NCI-H2029 (cell line): ENCODE measurements at places on chromosomes 16 and 17.

- no peak for DNase-seq
Measured at GRCh38 chr16:78902321-78902720, 698.2 kb downstream of the MAF start.

- DNase-seq, result no peak
Measured at GRCh38 chr17:17966399-17966798, 5.8 kb downstream of the TOM1L2 start.

DNA sequence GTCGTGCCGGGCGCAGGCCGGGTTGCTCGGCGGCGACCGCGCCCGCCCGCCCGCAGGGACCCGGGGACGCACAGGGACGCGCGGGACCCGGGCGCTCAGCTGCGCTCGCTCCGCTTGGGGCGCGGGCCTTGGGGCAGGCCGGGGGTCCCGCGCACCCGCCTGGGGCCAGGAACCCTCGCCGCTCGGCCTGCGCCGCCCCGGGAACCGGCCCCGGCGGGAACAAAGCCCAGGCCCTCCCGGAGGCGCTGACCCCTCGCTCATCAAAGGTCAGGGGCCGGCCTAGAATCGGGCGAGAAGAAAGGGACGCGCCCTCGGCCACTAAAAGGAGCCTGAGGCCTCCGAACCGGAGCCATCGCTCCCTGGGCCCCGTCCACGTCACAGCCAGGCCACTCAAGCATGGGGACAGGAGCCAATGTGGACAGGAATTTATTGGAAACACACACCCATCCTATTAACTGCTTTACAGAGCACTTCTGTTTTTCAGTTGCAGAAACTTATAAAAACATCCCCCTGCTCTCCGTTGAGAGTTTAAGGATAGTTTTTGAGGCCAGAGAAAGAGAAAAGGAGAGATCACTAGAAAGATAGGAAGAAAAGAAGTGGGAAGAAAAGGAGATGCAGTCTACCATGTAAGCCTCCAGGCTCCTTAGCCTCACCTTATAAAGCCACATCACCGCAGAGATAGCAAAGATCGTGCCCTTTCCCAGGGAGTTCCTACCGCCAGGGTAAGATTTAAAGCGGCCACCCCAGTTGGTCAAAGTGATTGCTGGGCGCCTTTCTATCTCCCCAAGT, 558 bp upstream of the ZFHX3 start:
- DNase-seq, result no peak

DNA sequence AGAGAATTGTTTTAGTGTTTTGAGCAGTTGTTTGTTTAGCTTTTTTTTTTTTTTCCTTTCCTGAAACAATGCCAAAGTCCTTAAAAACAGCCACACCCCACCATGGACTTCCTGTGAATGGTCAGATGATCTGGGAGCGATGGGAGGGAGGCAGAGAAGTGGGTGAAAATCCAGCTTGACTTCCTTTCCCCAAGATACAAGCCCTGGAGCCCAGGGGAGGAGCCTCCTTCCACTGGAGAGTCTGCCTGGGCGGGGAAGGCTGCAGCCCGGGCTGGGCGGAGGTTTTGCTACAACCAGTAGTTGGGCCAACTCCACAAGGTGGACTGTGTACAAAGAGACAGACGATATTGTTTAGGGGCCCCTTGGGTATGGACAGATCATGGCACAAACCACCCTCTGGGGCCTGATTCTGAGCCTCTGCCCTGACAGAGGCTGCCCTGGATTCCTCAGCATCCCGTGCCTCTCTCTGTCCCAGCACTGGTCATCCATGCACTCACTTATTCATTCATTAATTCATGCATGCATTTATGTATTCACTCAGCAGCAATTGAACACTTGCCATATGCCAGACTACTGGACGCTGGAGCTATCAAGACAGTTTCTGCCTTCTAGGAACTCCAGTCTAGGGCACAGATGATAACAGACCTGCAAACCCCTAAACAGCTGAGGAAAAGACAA, 29.8 kb downstream of the WSB1 start:
- DNase-seq, result peak; percentile 78

DNA sequence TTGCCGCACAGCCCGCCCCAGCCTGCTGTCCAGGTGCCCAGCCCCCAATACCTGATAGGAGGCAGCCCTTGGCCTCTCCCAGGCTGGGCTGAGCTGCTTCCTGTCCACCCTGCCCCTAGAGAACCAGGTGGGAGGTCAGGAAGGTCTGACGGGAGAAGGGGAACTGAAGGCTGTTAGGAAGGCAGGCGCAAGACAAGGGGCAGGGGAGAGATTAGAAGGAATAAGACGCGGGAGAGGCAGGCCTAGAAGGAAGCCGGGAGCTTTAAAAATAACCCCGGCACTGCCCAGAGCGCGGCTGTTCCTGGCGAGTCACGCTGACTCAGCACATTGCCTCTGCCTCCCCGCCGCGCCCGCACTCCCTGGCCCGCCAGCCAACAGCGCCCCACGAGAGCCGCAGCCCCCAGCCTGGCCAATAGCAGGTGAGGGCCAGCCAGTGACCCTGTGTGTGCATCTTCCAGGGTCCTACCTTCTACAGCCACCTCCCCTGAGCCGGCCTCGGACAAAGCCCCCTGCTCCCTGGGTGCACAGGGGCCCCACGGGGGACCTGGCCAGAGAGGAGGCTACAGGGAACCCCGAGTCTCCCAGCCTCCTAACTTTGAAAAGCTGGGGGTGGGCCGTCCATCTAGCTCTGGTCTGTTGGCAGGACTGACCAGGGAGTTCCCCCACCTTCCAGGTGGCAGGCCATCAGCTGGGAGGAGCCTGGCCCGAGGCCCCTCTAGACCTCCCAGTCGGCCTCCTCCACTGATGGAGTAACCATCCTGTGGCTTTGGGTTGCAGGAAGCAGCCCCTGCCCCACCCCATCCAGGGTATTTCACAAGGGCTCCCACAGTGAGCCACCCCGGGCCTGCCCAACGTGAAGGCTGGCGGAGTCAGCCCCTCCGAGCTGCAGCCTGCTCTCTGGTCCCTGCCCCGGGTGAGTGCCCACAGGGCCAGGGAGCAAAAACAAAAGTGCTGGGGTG, 4.0 kb downstream of the MAFG start:
- no peak for DNase-seq

DNA sequence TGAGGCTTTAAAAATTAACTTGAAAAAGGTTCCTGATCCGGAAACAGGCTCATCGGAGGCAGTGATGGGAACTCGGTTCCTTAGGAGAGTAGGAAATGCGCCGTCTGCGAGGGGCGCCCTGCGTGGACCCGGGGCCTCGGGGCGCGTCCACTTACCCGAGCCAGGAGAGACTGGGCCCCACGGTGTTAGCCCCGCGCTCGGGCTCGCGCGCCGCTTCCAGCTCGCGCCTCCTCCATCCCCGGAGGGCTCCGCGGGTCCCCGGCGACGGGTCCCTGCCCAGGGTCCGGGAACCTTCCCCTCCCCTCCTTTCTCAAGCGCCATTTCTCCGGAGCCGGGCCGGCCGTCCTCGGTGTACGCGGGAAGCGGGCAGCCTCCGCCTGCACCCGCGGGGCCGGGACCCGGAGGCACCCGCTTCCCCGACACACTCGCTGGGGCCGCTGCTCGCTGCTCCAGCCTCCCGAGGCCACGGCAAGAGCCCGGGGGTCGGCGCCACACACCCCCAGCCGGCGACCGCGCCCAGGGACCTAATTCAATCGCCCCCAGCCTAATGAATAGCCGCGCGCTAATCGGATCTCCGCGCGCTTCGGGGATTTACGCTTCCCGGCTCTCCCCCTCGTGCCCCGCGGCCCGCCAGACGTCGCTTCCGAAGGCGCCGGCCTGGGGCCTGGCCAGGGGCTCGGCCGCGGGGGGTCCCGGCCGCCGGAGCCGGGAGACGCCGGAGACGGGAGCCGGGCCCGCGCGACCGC, 2.2 kb upstream of the BAHCC1 start:
- no peak for DNase-seq

GRCh38 chr17:43579566-43580140, 33.5 kb upstream of the ETV4 start:
- DNase-seq, result no peak

DNA sequence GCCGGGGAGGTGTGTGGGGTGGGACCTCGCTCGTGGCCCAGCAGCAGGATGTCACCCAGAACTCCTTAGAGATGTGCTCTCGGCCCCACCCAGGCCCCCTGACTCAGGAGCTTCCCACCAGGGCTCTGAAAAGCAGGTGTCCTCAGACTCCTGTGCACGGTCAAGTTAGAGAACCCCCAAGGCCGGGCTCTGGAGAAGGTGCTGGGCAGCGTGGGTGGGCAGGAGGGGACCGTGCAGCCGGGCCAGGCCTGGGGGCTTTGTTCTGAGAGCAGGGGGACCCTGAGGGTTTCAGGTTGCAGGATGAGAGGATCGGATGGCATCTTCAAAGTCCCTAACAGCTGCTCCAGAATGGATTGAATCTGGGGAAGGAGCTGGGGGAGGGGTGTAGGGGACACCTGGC, 164.4 kb upstream of the CIBAR2 start:
- DNase-seq, result no peak

- DNase-seq, result no peak
Measured at GRCh38 chr16:46895399-46896313, 11.5 kb downstream of the GPT2 start.

GRCh38 chr16:52446080-52446479, 100.9 kb downstream of the TOX3 start:
- DNase-seq, result no peak

- no peak for DNase-seq
Measured at GRCh38 chr17:34598161-34598776, 18.9 kb downstream of the TMEM132E start.

GRCh38 chr17:66399441-66399840, 97.0 kb downstream of the PRKCA start:
- no peak for DNase-seq

- no peak for DNase-seq
Measured at GRCh38 chr16:12419151-12419550, 384.5 kb downstream of the CPPED1 start.

- DNase-seq, result no peak
Measured at GRCh38 chr16:67762385-67762784, 43.3 kb upstream of the GFOD2 start.

DNA sequence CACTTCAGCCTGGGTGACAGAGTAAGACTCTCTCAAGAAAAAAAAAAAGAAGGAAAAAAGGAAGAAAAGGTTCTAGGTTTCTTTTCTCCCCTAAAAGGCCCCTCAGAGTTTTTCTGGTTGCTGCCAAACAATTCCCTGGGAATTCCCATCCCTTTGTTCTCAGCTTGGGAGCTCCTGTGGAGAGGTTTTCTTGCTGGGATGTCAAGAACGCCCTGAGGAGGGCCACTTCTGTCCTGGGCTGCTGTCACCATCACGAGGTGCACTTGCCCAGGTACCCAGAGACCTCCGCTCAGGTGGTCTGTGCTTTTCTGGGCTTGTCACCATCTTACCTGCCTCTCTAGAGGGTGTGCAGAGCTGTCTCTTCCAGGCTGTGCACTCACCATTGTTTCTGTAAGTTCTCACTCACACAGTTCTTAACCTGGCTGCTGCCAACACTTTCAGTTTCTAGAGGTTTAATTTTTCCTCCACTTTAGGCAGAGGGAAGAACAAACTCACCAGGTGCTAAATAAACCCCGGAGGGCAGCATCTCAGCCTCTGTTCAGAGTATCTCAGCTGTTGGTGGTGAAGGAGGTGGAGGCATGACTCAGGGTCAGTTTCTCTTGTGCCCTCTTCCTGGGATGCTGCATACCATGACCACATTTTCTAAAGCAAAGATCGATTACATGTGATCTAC, 2.4 kb upstream of the COX6A2 start:
- no peak for DNase-seq

DNA sequence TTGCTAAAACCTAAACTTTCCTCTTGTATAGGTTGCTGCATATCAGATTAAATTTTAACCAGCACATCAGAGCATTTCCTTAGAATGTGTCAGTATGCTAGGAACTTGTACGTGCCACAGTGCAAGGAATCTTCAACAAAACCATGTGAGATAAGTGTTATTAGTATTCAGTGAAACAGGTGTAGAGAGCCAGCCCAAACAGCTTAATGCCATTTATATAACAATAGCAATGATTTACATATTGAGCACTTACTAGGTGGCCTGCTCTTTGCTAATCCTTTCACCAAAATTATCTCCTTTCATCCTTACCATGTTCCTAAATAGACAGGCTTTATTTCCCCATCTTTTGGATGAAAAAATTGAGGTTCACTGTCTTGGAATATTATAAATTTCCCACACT, 485.7 kb downstream of the HS3ST4 start:
- DNase-seq, result no peak

DNA sequence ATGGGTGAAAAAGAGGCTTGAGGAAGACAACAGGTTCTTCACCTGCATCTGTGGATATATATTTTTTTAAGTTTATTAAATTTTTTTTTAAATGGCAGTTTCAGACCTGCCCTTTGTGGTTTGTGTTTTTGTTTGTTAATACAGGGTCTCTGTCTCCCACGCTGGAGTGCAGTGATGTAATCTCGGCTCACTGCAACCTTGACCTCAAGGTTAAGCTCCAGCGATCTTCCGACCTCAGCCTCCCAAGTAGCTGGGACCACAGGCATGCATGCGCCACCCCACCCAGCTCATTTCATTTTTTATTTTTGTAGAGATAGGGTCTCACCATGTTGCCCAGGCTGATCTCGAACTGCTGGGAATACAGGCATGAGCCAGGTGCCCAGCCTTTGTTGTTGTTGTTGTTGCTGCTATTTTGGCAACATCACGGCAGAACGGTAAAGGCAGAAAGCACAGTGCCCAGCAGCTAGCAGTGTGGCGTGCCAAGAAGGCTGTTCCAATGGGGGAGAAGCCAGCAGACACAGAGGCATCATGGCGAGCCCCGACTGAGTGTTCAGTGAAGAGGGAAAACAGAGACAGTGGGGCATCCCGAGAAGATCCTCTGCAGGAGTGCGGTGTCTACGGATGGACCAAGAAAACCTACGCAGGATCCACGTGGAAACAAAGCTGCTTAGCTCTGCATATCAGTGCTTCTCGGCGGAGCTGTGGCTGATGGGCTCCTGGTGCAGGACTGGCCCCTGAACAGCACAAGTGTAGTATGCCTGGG, 19.6 kb downstream of the TMC6 start:
- DNase-seq, result no peak

- no peak for DNase-seq
Measured at GRCh38 chr17:36153895-36154610, 22.4 kb downstream of the TBC1D3B start.

- no peak for DNase-seq
Measured at GRCh38 chr17:36095992-36096391, 6.0 kb upstream of the CCL3 start.

GRCh38 chr17:72651988-72652387, 440.5 kb downstream of the SLC39A11 start:
- no peak for DNase-seq

DNA sequence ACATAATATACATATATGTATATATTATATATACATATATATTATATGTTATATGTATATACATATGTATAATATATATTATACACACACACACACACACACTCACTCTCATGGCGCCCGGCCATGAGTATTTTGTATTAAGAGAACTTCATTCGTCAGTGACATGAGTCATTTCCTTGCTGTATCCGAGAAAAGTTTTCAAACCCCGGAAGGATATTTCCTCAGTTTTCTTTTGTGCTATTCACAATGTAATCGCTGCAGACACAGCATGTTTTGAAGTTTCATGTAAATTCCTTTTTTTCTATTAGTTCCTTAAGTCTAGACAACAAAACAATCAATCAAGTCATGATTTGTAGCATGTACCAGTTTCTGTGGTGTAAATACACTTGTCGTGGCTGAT, 33.3 kb downstream of the OR1D5 start:
- no peak for DNase-seq
